Activated naive CD4-positive, alpha-beta T cell (primary cell): ENCODE measurements at places on chromosomes 7 and 10.

DNA sequence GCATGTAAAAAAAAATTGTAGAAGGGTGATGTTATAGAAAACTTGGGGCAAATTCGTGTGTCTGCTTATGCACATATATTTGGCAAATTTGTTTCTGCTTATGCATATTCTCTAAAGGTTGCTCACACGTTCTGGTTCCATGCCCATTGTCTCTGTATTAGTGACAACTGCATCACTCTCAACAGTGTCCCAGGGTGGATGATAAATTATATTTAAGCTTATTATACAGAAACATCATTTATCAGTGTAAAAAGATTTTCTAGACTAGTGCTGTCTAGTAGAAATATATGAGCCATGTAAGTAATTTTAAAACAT lies 4.1 kb downstream of the STK31 start:
- no peak for DNase-seq

GRCh38 chr7:139660317-139661042 lies 117.3 kb downstream of the HIPK2 start:
- no peak for DNase-seq

GRCh38 chr10:12643279-12643678 lies 293.9 kb downstream of the CAMK1D start:
- no peak for DNase-seq

- DNase-seq: no peak
Observed at GRCh38 chr7:19465861-19466260, 243.0 kb downstream of the POLR1F start.

DNA sequence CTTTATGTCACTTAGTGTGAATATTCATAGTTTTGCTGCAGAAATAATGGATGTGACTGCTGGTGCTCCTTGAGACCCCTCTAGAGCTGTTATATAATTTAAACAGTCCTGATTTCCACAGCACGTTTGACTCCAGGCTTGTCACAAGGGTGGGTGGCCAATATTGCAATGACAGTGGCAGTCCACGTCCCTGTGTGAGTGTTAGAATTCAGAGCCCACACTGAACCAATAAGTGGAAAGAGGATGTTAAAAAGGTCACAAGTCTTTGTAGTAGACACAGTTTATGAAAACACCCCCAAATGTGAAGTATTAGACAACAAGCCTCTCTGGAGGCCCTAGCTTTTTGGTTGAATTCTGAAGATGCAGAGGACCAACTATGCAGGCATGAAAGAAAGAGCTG lies 2.0 kb downstream of the PPP1R17 start:
- DNase-seq: no peak

- no peak for DNase-seq
Observed at GRCh38 chr10:123678376-123678775, 12.2 kb downstream of the GPR26 start.

DNA sequence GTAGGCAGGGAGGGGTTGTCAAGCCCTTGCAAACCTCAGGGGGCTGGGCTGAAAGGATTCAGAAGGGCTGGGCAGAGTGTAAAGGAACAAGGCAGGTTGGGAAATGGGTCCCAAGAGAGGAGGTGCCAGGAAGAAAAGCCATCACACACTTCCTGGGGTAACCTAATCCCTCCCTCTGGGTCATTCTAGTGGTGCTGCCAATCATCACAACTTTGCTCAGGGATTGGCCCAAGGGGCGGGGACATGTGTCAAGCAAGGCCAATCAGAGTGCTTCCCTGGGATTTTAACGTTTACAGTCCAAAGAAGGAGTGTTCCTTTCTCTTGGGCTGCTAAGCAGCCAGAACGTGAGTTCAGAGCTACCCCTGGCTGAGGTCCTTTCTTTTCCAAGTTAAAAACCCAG lies 57.1 kb upstream of the NPTX2 start:
- DNase-seq: no peak

- no peak for DNase-seq
Observed at GRCh38 chr10:10497245-10497644, 520.4 kb upstream of the CELF2 start.

DNA sequence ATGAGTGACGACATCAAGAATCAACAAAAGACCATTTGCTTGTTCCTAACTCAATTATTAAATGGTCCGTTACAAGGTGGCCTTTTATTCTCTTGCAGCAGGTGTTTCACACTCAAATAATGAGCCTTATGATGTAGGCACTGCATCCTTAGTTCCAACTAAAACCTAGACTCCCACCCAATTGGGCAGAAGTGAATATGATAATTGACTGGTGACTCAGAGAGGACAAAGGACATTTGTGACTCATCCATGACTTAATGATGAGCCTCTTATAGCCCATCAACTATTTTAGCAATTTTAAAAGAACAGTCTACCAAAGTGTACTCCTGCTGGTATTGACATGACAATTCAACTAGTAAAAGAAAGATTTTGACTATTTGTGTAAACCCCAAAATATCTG lies 1027.8 kb upstream of the PHF14 start:
- DNase-seq: no peak

DNA sequence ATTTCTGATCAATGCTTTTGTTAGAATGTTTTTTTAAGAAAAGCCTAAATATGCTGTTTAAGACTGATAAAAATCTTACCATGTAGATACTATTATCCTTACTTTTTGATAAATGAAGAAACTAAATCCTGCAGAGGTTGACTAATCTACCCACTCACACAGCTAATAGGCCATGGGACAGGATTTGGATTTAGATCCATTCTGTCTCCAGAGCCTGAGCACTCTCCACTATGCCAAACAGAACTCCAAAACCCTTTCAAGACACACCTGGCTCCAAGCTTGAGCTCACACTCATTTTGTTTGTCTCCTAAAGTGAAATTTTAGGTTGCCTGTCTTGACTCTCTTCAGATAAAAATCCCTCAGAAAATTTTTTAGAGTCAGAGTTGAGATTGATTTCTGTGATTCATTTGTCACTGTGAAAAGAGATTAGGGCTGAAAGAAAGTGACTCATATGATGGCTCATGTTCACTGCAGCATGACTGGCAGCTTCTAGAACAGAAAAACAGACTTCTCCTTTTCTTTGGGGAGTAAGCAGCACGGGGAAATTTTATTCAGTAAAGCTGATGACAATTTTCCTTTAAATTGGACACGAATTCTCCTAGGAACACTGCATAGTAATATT lies 132.3 kb upstream of the POT1 start:
- no peak for DNase-seq

GRCh38 chr10:124728071-124728829 lies 15.9 kb downstream of the FAM53B start:
- DNase-seq: no peak
